ENCODE measurements at places on chromosomes 1 and 21.
A peak's percentile ranks its signal among the peaks of the same experiment; 100 is the strongest.

GRCh38 chr1:174995121-174995520 lies 4.6 kb upstream of the CACYBP start:
- no peak for DNase-seq

GRCh38 chr1:119662034-119662437 lies 14.0 kb upstream of the ZNF697 start:
- DNase-seq, result no peak

- DNase-seq, result no peak
Measured at GRCh38 chr1:161954050-161954449, 69.6 kb downstream of the OLFML2B start.

GRCh38 chr1:21511579-21512522 lies 2.6 kb downstream of the ALPL start:
- no peak for DNase-seq

- no peak for DNase-seq
Measured at GRCh38 chr1:27572019-27572678, 31.8 kb downstream of the AHDC1 start.

DNA sequence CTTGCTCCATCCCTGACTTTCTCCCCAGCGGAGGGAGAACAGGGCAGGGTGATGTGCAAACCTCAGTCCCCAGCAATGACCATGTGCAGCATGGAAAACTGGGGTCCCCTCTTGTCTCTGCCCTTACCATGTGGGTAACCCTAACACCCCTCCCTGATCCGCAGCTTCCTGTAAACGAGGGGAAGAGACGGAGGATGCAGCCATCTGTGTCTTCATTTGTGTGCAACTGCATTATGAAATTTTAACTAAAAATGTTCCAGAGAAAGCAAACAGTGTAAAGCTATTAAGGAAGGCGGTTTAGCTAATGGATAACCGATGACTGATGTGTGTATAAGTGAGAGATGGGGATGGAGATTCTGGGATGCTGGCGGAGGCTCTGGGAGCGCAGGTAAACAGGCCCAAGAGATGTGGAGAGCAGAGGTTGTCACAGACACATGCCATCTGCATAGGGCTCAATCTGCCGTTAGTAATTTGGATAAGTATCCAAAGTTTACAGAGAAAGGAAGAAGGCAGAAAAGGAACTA lies 206.6 kb downstream of the DSCAM start:
- no peak for DNase-seq

DNA sequence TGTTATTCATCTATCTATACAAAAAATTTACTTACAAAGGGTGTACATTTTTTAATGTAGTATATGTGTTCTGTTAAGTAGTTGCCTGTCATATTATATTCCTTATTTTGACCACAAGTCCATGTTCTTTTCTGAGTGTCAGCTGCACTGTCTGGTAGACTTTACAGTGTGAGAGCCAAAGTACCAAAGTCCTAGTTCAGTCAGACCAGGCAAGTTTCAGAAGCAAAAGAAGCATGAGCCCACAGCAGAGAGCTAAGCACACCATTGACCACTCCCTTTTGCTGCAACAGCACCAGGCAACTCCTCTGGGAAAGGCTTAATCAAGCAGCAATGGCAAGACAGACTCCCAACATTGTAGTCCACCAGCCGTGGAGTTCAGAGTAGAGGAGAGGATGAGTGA lies 631.9 kb upstream of the PKN2 start:
- DNase-seq, result no peak

DNA sequence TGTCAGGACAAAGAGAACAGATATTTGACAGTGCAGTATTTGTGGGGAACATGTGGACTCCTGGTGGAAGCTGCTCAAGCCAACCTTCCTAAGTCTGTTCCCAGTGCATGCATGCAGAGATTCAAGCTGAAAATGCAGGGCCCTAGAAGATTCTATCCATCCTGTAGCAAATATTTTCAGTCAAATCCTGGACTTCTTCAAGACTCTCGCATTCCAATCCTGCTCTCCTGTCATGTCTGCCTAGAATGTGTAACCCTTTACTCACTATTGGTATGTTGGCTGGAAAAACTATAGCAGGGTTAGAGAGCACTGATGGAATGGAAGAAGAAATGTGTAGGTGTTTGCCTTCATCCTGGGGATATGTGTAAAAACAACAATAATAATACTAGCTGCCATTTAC lies 385.6 kb upstream of the PKN2 start:
- no peak for DNase-seq

DNA sequence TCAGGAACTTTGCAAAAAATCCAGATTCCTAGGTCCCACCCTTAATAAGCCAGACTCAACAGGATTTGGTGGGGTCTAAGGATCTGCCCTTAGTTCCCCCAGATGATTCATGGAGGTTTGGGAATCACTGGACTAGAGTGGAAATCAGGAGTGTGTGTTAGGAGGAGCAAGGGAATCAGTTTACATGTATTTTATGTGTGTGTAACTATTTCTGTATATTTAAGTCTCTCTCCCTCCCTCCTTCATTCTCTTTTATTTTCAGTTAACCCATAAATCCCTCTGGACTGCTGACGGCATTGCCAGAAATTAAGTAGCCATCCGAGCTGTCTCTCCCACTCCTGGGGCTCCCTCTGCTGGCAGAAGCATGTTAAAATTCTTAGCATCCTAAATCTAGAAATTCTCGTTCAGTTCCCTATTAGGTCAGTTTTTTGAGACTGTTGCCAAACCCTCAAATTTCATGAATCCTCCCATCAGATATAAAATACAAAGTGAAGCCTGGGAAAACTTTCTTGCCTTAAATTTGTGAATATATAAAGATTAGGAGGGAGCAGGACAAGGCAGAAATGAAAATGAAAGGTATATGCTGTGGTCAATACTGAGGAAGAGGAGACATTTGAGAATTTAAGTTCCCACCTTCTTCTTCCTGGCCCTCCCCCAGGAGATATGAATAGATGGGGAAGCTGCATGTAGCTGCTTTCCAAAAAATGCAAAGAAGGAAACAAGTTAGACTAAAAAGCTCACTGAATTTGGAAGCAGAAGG lies 11.7 kb upstream of the HSD11B1 start:
- peak; percentile 85 for DNase-seq

GRCh38 chr1:164630626-164631396 lies 71.8 kb downstream of the PBX1 start:
- DNase-seq, result no peak

- no peak for DNase-seq
Measured at GRCh38 chr1:203360547-203361185, 9.7 kb upstream of the FMOD start.

DNA sequence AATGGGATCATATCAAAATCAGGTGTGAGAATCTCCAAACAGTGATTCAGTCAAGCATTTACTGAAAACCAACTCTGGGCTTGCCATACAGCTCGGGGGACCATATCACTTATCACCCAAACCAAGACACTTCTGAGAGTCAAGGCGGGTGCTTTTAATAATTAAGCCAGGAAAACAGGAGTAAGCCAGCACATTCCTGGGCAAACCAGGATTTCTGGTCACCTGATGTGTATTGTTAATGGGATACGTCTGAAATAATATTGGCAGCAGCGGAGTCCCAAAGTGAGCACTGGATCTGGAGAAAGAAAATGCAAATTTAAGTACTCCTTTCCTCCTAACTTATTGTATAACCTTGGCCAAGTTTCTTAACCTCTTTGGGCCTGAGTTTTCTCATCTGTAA lies 17.6 kb downstream of the OSCP1 start:
- no peak for DNase-seq

GRCh38 chr1:31482482-31483011 lies 69.5 kb downstream of the SERINC2 start:
- no peak for DNase-seq
